Breast epithelium (tissue), 4 donors: ENCODE measurements at places on chromosomes 3 and 15. TPM values are rescaled to one million over a fixed set of nuclear protein-coding genes. Genes with fewer than 3 reads are reported as not detected.

FRMD4B gene
- 35.0 TPM for total RNA-seq

SLC12A8 gene
- 12.5 TPM for total RNA-seq

SOX14 gene
- total RNA-seq, result not detected

ISLR gene
- total RNA-seq, result 71.8 TPM

PROS1 gene
- 65.7 TPM for total RNA-seq

MOBP gene
- not detected for total RNA-seq

LTF gene
- 282 TPM for total RNA-seq

KLHL40 gene
- not detected for total RNA-seq

SLC35G2 gene
- total RNA-seq, result 9.3 TPM

CGGBP1 gene
- 64.2 TPM for total RNA-seq

NPTN gene
- total RNA-seq, result 107 TPM

LSMEM2 gene
- total RNA-seq, result not detected

GNAI2 gene
- total RNA-seq, result 162 TPM

EAF2 gene
- total RNA-seq, result 11.4 TPM

MME gene
- total RNA-seq, result 114 TPM

GOLGA8M gene
- total RNA-seq, result 2.9 TPM

PRRT3 gene
- 2.8 TPM for total RNA-seq
